ENCODE measurements at places on chromosomes 12 and 14.

DNA sequence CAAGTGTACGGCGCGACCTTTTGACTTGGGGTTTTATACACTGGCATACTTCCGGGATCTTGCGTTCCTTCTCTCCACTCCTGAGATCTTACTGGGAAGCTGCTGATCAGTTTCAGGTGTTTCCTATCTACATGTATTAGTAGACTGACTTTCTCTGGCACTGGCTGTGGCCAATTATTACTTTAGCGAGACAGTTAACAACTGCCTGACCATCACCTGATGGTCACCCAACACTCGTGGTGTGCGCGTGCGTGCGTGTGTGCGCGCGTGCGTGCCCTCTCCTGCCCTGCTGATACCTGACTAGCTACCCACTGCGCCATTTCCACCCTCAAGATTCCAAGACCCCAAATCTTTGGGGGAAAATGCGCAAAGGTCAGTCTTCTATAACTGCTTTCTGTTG is 249.9 kb downstream of the AEBP2 start:
- no peak for DNase-seq

GRCh38 chr12:116537101-116537904 is 21.9 kb upstream of the MAP1LC3B2 start:
- no peak for DNase-seq

DNA sequence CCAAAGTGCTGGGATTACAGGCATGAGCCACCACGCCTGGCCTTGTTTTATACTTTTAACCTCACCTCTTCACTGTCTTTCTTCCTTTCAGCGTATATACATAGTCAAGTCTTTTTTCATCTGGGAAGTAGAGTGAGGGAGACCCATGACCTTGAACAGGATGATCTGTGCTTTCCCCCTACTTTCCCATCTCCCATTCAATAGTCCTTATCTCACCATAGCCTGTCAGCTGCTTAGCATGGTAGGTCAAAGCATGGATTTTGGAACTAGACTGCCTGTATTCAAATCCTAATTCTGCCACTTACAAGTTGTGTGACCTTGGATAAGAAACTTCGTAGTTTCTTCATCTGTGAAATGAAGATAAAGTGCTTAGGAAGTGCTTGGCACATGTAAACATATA is 96.4 kb upstream of the MON2 start:
- no peak for DNase-seq

GRCh38 chr14:79608446-79608845 is 602.9 kb downstream of the DIO2 start:
- no peak for DNase-seq

GRCh38 chr14:100561005-100561404 is 26.2 kb downstream of the BEGAIN start:
- no peak for DNase-seq

DNA sequence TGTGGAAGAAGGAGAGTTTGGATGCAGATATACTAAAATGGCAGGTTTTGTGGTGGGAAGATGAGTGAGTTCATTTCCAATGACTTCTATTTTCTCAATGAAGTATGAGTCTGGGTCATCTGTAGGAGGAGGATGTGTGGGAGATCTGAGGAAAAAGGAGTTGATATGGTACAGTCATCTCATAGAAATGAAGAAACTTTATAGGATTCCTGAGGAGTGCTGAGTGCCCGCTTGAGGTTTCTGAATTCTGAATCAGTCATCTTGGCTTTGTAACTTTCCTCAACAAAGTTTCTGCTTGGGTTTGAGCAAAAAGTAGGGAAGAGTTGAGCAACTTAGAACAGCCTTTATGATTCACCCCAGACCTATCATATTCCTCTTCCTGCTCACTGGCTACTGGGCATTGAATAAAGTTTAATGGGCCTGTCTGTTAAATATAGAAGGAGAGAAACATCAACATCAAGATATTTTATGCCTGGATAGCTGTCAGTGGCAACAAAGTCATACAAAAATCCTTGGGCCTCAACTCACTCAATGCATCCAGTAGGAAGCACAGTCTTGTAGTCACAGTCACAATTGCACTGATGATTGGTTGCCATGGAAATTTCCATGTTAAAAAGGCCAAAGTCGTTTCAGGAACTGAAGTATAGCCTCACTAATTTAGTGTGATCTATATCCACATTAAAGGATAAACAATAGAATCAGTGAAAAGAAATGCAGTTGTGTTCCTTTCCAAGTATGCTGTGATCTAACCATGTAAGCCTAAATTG is 284.7 kb downstream of the DUSP6 start:
- DNase-seq, result no peak

DNA sequence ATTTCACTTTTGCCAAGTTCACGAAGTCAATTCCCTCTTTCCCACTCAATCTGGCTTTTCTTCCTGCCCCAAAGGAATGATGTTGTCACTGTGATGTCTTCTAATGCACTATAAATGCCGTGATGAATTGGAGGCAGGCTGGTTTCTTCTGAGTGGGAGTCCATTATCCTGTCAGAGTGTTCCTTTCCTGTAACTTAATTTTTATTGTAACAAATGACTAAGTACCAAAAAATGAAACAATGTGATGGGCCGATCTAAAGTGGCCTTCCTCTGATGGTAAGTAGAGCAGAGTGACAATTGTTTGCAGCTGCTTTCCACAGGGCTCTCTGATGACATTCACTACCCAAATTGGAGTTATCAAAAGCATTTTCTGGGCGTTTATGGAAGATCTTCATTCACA is 22.2 kb downstream of the TMEM30B start:
- DNase-seq, result no peak

GRCh38 chr14:89004166-89004565 is 179.7 kb downstream of the TTC8 start:
- no peak for DNase-seq

DNA sequence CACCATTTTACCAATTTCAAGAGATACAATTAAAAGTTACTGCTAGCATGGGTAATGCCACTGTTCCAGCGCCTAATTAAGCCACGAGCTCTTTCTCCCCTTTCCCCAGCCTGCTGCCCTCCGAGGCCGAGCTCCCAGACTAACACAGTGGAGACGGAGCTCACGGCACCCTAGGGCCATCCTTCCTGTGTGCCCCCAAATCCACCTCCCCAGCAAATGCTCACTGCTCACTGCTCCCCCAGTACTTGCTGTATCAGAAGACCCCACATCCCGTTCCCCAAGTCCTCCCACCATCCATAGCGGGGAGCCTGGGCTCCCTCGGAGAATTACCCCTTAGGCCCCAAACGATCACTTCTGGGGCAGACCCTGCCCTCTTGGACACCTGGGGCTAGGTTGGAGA is 42.7 kb downstream of the SLC6A12 start:
- no peak for DNase-seq

- DNase-seq, result no peak
Observed at GRCh38 chr14:97328743-97329142, 531.6 kb downstream of the VRK1 start.

DNA sequence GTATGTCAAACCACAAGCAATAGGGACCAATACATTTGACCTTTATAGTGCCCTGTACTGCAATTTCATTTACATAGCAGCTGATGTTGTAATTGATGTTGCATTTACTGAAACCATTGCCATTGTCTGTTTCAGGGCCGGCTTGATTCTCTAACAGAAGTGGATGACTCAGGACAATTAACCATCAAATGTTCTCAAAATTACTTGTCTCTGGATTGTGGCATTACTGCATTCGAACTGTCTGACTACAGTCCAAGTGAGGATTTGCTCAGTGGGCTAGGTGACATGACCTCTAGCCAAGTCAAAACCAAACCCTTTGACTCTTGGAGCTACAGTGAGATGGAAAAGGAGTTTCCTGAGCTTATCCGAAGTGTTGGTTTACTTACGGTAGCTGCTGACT is 216.0 kb downstream of the AKAP6 start:
- DNase-seq, result no peak

DNA sequence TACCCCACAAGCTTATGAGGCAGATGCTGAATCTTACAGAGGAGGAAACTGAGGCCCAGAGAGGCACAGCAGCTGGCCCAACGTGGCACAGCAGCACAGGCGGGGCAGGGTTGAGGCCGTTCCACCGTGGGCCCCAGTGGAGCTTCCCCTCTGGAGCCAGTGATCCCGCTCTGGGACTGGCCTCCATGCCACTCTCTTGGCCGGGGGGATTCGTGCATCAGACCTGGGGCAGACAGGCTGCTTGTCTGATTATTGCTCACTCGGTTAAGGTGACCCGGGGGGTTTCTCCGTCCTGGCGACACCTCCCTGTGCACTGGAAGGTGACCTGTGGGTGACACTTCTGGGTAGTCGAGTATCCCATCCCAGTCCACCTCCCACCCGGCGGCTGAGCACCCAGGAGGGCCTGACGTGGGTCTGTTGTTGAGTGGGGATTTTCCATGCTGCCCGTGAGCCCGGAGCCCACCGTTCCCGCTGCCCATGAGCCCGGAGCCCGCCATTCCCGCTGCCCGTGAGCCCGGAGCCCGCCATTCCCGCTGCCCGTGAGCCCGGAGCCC is 27.8 kb downstream of the NOC4L start:
- no peak for DNase-seq

DNA sequence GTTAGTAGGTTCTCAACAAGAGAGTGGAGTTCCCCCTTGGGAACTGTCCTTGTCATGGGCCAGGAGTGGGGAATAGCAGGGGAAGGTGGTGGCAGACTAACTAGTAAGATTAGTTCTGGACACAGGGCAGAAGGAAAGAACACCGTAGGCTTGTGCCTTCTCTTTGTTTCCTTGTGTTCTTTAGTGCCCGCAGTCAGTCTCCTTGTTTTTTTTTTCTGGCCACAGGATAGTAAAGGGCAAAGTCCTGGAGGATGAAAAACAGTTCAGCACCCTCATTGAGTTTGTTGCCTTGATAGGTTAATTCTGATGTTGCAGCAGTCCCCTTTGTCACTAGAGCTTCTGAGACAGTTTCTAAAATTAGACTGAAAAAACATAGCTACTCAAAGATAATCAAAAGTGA is 8.4 kb downstream of the PEX5 start:
- DNase-seq, result no peak

GRCh38 chr12:8603286-8603685 is 9.4 kb downstream of the AICDA start:
- no peak for DNase-seq

DNA sequence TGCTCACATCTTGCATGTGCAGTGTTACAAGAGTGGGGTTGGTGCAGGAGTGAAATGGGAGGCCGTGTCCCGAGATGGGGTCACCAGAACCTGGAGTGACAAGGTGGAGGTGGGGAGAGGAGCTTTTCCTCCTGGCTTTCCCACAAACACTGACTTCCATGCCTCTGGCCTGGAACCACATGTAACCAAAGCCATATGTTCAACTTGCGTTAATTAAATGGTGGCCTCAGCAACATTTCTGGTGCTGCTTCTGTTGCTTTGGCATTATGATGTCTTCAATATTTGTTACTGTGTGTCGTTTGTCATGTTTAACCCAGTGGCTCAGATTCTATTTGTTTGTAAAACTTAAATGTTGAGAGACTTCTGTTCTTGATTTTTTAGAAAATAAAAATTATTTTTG is 110.2 kb downstream of the VCPKMT start:
- no peak for DNase-seq

DNA sequence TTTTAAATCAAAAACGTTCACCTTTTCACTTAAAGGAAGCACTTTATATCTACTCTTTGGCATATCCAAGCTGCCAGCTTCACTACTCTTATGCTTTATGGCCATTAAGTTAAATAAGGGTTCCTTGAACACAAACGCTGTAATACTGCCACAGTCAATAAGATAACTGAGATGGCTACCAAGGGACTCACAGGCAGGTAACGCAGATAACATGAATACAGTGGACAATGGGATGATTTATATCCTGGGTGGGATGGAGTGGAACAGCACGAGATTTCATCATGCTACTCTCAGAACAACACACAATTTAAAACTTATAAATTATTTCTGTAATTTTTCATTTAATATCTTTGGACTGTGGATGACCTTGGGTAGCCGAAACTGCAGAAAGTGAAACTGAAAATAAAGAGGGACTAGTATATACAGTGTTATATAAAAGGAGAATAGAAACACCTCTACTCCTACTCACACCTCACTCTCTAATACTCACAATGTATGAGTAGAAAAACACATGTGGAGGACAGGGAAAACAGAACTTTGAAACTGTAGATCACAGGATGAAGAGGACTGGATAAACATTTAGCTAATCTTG is 367.3 kb downstream of the C12orf50 start:
- DNase-seq, result no peak

- no peak for DNase-seq
Observed at GRCh38 chr14:76765461-76765931, 4.2 kb downstream of the VASH1 start.

DNA sequence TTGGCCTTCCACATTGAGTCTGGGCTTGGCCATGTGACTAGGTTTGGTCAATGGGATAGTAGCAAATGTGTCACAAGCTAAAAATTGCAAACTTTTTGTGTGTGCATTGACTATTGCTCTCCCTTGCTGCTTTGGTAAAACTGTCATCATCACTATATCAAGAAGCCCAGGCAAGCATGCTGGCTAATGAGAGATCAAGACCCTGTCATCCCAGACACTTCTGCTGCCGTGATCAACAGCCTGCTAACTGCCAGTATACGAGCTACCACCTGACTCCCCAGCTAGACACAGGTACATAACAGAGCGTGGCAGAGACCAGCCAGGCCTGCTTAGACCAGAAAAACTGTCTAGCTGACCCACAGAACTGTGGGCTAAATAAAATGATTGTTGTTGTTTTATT is 456.7 kb upstream of the DCN start:
- DNase-seq, result no peak

DNA sequence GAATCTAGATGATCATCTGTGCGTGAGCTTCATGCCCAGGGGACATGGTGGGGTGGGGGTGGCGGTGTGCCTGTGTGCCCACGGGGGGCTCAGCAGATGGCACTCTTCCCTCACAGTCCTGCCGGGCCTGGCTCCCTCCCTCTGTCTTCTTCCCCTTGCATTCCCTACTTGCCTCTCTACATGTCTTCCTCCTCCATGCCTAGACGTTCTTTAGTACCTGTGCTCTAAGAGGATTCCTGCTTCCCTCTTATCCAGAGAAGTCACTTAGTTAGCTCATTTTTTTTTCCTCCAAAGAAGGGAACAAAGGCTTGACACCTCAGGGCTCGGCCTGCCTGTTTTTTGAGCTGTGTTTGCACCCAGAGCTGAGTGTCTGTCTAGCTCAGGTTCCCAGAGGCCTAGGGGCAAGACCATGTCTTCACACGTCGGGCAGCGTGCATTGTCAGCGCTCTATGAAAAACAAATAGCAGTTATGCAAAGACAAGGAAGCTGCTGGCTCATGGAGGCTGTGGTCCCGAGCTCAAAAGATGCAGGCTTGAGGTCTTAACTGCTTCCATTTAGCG is 48.8 kb downstream of the NINJ2 start:
- DNase-seq, result no peak
